Activated CD4-positive, alpha-beta memory T cell treated with anti-CD3 and anti-CD28 coated beads, Interleukin-2, amount 10 ng/mL, durations not matched to agents 7 days and 5 days (primary cell): ENCODE measurements at places on chromosomes 5 and 9. TPM values are rescaled to one million over a fixed set of nuclear protein-coding genes. Genes with fewer than 3 reads are reported as not detected.
A peak's percentile ranks its signal among the peaks of the same experiment; 100 is the strongest.

DNA sequence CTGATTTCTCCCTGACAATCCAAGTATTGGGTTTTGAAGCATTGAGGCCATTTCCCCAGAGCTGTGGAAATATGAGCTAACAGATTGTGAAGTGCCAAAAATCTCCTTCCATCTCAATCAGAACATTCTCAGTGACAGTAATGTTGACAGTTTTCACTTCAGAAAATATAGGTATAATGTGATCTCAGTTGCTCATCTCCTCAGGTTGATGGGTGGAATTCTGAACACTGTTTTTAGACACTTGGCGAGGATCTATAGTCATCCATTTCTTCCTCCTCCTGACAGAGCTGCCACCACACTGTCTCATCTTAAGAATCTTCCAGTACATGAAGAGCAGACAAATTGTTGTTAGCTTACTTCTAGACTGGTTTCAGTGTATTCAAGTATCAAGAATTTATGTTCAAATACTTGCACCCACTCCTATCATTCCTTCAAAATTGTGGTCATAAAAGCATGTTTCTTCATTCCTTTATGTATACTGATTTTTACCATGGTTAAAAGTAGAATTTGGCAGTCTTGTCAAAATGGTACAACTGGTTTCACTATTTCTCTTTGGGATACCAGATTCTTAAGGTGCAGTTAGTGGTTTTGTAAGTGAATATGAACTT lies 199.7 kb upstream of the TLE4 start:
- no peaks in the 10 kb centered on the region for H3K36me3 ChIP-seq
- no peaks in the 10 kb centered on the region for H3K27me3 ChIP-seq
- H3K4me3 ChIP-seq = no peak overlapping the region
- no peak overlapping the region for H3K27ac ChIP-seq

DNA sequence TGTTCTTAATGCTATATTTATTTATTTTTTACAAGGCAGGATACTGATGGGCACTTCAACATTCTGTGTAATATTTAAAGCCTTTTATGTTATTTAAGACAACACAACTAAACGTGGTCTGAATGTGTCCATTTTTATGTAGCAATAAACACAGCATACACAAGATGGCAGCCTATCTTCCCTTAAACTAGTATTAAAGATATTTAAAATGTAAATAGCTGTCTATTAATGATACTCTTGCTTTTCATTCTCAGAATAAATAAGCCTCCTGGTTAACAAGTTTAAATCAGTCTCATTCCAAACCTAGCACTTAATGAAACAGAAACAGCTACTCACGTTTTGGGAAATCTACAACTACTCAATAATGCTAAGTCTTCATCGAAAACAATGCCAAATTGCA lies 315.7 kb downstream of the MCTP1 start:
- no peak overlapping the region for H3K4me3 ChIP-seq
- H3K27me3 ChIP-seq = peaks cover 10% of the 10 kb centered on the region
- no peak overlapping the region for H3K27ac ChIP-seq
- DNase-seq = no peak
- no peaks in the 10 kb centered on the region for H3K4me1 ChIP-seq

DNA sequence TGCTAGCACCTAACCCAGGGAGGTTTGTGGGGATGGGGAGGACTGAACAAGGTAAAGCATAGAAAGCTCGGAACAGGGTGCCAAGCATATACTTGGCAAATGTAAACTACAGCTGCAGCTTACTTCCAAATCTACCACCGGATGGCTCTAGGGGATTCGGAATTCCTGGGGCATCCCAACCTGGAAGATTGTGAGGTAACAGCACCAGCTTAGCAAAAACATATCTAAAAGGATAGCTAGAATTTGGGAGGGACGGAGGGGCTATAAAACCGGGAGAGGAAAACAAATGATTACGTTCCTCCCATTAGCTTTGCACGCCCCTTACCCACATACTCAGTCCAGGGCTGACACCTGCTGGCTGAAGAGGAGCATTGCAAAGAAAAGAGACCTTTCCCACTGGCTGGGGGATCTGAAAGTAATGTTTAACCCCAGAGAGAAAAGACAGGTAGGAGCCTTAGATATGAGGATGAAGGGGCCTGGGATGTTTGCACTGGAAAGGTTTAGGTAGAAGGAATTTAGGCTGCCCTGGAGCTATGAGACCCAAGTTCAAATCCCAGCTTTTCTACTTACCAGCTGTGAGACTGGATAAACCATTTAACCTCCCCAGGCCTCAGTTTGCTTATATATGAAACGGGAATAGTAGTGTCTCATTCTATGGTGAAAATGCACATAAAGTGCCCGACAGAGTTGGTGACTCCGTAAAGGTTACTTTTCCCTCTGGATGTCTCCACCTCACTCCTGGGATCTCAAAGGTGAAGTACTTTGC lies 73.6 kb downstream of the FAM114A2 start:
- DNase-seq = peak; percentile 49
- no peak overlapping the region for H3K27ac ChIP-seq
- no peaks in the 10 kb centered on the region for H3K36me3 ChIP-seq
- H3K4me1 ChIP-seq = peaks cover 9% of the 10 kb centered on the region
- H3K4me3 ChIP-seq = no peak overlapping the region

DNA sequence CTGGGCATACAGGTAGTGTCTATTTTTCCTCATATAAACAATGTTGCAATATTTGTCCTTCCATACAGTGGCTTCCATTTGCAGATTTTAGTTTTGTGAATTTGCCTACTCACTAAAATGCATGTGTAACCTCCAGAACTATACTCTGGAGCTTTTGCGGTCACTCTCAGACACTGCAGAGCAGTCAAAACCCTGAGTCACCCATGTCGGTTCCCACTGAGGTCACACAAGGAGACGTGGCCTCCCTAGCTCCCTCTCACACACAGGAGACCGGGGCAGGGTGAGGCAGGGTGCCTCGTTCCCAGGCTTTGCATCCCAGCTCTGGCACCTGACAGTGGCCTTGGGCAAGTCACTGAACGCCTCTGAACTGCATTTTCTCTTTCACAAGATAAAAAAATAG lies 55.5 kb upstream of the ZNF354A start:
- H3K4me3 ChIP-seq = no peak overlapping the region
- H3K4me1 ChIP-seq = no peaks in the 10 kb centered on the region
- no peak overlapping the region for H3K27ac ChIP-seq
- H3K36me3 ChIP-seq = no peaks in the 10 kb centered on the region
- DNase-seq = no peak

LECT2 gene
- not detected for total RNA-seq

TMEM232 gene
- 1.1 TPM for total RNA-seq

PHYHD1 gene
- 1.4 TPM for total RNA-seq

FOXD4L5 gene
- total RNA-seq = 0.20 TPM
